Bone marrow (tissue), 2 donors: ENCODE measurements at places on chromosomes 4 and X.

GRCh38 chrX:108341947-108342346 is 96.3 kb downstream of the COL4A6 start:
- no peak for DNase-seq

- DNase-seq = no peak
These were observed 151.9 kb downstream of the BMPR1B start for GRCh38 chr4:94909645-94910044.

DNA sequence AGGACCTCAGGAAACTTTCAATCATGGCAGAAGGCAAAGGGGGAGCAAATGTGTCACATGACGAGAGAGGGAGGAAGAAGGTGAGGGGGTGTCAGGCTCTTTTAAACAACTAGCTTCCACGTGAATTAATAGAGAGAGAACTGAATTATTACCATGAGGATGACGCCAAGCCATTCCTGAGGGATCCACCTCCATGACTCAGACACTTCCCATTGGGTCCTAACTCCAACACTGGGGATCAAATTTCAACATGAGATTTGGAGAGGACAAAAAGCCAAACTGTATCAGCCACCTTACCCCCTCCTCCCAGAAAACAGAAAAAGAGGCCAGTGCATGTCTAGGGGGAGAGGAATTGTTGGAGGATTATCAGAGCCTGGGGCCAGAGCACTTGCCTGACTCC is 40.4 kb upstream of the LAS1L start:
- no peak for DNase-seq

DNA sequence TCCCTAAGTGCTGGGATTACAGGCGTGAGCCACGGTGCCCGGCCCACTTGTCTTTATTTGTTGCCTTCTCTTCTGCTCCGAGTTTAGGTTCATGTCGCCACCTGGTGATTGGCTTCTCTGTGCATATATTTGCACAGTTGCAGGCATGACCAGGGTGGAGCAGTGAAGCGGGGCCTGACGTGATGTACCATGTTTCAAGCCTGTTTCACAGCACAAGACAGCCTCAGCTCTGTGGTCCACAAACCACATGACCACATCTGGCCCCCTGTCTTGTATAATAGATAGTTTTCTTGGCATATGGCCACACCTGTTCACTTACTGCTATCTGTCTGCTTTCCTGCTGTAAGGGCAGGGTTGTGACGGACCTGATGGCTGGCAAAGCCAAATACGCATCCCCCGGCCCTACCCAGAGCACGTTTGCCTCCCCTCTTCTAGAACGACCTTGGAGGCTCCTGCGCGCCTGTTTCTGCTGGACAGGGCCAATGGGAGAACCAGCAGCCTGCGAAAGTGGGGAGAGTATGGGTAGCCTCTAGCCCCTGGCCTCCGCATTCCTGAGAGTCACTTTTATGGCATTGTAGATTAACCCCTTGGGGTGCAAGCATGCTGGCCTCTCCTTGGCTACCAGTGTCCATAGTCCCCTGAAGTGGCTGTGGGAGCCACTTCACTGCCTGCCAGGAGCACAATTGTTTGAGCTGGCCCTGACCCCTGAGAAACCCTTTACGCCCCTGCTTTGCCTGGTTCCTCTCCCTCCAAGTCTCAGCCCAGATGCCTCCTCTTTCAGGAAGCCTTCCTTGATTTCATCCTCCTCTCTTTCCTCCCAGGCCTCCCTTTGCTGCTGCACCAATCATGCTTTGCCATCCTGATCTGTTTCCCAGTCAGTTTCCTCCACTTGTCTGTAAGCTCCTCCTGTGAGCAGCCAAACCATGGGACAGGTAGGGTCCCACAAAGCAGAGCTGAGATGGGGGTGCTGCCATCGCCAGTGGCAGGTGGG is 6.0 kb upstream of the SH3TC1 start:
- no peak for DNase-seq

DNA sequence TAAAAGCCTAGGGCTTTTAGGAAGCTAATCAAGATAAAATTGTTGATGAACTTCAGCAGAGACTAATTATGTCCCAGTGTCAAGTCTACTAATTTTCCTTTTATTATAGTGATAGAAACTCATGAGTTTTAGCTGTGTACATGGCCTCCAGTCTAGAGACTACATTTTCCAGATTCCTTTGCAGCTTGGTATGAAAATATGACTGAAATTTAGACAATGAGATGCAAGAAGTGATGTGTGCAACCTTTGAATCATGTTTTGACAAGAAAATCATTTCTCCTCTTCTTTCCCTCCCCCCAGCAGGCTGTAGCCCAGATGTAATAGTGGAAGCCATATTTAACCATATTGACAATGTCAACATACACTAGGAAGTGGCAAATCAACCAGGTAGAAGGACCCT is 30.3 kb upstream of the IL13RA2 start:
- DNase-seq = no peak

DNA sequence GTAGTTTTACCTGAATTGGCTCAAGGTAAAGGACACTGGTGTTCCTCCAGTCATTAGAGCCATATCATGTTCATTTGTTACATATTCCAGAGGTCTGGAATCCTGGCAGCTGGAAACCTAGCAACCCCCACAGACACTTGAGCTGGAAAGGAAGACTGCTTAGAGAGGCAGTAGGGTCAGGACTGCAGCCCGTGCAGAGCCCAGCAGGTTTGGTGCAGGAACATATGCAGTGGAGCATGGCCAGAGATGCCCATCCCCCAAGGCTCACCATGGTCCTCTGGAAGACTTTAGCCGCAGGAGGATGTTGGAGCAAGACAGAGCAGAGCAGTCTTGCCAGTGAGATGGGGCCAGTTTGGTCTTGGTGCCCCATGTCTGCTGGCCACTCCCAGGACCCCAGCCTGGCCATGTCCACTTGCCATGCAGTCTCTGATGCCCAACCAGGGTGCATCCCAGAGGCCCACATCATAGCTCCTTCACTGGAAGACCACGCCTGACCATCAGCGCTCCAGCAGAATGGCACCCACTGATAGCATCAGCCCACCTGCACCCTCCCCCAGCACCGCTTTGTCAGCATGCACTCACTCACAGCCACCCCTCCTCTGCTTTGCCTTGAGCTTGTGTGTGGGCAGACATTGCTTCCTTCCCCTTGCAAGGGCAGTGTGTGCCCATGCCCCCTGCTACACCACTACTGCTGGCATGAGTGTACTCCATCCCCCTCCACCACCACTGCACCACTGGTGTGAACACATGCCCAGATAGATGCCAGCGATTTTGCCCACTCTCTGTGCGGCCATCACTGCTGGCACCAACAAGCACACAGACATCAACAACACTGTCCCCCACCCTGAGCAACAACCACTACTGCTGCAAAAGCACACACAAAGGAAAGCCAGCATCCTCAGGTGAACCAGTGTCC is 190.3 kb upstream of the SPOCK3 start:
- DNase-seq = no peak

GRCh38 chrX:149461746-149462145 is 43.4 kb downstream of the IDS start:
- no peak for DNase-seq

GRCh38 chr4:14177987-14178386 is 550.5 kb upstream of the BOD1L1 start:
- no peak for DNase-seq

DNA sequence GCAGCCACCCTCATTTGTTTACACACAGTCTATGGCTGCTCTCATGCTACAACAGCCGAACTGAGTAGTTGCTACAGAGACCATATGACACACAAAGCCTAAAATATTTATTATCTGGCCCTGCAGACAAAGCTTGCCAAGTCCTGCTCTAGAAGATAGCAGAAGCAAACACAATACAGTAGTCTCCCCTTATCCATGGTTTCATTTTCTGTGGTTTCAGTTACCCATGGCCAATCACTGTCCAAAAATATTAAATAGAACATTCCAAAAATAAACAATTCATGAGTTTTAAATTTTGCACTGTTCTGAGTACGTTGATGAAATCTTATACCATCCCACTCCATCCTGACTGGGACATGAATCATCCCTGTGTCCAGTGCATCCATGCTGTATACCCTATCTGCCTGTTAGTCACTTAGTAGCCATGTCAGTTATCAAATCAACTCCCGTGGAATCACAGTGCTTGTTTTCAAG is 40.2 kb upstream of the ZNF81 start:
- no peak for DNase-seq

DNA sequence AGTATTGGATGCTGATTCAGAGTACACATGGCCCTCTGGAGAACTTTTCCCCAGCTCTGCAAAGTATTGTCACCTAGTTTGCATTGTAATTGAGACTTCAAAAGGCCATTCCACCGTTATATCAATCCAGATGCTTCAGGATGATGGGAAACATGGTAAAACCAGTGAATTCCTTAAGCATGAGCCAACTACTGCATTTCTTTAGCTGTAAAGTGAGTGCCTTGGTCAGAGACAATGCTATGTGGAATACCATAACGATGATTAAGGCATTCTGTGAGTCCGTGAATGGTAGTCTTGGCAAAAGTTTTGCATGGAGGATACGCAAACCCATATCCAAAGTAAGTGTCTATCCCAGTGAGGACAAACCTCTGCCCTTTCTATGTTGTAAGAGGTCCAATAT is 355.2 kb downstream of the DCAF12L2 start:
- DNase-seq = no peak

- DNase-seq = no peak
These were observed 3.0 kb upstream of the ATP1B4 start for GRCh38 chrX:120358737-120359456.

DNA sequence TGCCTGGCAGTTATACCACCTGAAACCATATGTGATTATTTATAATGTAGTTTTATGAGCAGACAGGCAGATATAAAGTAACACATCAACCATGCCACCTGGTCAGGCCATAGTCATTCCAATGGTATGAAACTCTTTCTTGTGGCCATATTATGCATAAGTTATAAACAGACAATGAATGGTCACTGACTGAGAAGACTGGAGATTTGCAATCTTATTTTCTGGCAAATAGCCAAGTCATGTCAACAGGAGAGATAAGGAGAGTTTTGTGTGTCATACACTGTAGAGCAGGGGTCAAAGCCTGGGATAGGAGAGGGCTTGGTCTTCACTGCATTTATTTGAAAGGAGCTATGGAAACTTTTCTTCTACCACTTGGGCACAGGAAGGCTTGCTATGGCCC is 29.5 kb downstream of the SORBS2 start:
- DNase-seq = no peak

DNA sequence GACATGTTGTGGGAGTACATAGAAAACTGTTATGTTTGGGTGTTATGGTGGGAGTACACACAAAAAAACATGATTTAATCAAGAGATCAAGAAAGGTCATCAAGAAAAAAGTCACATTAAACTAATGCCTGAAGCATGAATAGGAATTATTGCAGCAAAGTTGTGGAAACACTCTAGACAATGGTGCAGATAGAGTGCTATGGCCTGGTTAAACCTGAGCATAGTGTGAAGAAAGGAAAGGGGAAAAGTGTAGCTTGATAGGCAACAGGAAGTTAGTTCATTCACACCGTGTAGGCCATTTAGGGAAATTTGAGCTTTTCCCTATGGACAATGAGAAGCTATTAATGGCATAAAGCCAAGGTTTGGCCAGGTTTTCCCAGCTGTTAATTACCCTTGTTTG is 162.1 kb upstream of the EMCN start:
- no peak for DNase-seq

- DNase-seq = peak; percentile 20
These were observed 31.1 kb downstream of the TACC3 start for GRCh38 chr4:1752284-1753041.

DNA sequence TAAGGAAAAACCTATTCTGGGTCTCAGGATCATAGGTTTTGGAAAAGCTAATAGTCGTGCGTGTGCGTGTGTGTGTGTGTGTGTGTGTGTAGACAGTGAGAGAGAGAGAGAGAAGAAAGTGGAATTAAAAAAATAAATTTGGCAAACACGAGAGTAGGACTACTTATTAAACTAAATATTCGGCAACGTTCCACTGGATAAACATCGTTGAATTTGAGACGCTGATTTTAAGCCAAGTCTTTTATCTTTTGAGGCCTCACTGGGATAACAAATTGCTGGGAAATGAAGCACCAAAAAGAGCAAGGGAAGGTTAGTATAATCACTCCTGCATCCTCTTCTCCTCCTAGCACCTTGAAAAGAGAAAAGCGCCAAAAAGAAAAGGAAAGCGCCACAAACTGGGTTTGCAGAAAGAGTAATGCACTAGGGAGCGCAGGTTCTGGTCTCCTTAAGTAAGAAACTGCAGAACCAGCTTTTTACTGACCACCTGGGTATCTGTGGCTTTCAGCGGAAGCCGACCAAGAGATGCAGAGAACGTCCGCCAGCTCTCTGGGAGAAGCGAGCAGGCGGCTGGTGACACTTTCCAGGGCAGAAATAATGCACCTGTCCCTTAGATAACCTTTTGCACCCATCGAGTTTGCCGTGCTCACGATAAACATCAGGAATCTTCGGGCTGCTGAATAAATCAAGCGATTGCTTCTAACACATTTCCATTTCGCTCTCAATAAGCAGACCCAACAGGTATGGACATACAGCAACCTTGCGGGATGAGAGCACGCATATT is 3.4 kb downstream of the ATOH1 start:
- no peak for DNase-seq

GRCh38 chr4:151993521-151993920 is 232.7 kb upstream of the GATB start:
- DNase-seq = no peak

- DNase-seq = peak; percentile 0
These were observed 46.6 kb upstream of the HS6ST2 start for GRCh38 chrX:133005042-133005441.

DNA sequence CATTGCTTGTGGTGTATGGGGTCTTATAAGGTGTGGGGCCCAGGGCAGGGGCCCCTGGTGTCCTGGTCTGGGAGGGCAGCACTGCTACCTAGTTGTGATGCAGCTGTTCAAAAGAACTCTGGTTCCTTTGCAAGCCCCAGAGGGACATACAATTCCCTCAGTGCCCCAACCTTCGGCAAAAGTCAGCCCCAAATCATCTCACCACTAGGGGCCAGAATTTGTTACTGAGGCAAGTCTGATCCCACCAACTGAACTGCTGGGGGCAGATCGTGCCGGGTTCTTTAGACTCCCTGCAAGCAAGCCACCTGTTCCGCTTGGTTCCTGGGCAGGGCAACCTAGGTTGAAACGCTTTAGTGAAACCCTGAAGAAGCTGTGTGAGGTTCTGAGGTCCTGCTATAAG is 180.1 kb upstream of the S100G start:
- no peak for DNase-seq

DNA sequence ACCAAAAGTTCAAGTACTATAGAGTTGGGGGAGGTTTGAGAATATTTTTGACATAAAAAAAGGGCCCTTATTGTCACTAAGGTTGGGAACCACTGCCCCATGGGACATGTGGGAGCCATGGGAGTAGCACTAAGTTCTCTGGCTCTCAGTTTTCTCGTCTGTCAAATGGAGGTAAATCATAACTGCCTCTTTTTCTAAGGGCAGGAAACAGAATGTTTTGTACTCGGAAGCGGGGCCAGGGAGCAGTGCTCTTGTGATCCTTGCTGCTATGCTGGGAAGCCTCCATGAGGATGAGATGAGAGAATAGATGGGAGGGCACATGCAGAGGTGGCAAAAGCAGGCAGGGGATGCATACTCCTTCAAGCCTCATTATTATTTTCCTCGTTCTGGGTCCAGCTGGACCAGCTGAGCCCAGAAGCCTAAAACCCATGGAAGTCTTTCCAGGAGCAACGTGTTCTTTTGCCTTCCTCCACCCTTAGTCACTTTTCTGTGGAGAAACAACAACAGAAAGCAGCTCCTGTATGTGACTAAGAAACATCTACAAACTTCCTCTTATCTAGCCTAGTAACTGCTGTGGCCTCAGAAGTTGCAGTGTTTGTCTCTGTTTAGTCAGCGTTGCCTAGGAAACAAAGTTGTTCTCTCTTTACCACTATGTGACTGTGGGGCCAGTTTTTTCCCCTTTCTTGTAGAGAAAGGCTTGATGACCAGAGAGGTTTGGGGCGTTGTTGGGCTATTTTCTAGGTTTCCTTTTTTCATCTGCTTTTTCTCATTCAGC is 64.8 kb downstream of the TSC22D3 start:
- DNase-seq = peak; percentile 87
